ENCODE measurements at places on chromosomes 4 and X.

DNA sequence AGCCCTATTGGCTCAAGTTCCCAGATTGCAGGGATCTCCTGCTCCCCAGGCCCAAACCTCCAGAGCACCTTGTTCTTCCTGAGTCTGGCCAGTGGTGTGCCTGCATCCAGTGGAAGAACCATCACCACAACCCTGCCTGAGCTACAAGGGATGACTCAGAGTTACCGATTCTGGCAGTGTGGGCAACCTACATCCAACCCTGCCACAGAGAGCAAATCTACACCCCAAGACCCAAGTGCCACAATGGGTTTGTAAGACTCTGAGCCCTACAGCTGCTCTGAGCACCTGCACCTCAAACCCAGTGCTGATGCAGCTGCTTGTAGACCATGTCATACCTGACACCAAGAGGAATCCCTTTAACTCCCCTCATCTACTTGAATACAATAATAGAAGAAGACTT, 110.0 kb downstream of the SOWAHB start:
- no peak for DNase-seq

- DNase-seq: no peak
Measured at GRCh38 chr4:16942491-16942890, 44.0 kb upstream of the LDB2 start.

DNA sequence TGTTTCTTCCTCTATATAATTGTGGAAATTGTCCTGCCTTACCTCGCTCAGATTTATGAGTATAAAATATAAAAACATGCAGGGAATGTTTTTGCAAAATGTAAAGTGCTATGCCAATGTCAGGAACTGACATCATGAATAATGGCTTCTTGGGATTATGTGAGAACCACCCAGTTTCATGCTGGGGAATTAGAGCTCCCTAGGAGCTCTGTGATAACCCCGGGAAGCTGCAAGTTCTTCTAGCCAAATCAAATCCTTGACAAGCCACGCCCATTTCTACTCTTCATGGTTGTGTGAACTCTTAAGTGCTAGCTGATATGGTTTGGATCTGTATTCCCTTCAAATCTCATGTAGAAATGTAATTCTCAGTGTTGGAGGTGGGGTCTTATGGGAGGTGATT, 85.9 kb upstream of the PAK3 start:
- no peak for DNase-seq

GRCh38 chr4:100042235-100042634, 92.2 kb upstream of the H2AZ1 start:
- DNase-seq: no peak

- DNase-seq: no peak
Measured at GRCh38 chr4:142595222-142595871, 250.8 kb downstream of the INPP4B start.

DNA sequence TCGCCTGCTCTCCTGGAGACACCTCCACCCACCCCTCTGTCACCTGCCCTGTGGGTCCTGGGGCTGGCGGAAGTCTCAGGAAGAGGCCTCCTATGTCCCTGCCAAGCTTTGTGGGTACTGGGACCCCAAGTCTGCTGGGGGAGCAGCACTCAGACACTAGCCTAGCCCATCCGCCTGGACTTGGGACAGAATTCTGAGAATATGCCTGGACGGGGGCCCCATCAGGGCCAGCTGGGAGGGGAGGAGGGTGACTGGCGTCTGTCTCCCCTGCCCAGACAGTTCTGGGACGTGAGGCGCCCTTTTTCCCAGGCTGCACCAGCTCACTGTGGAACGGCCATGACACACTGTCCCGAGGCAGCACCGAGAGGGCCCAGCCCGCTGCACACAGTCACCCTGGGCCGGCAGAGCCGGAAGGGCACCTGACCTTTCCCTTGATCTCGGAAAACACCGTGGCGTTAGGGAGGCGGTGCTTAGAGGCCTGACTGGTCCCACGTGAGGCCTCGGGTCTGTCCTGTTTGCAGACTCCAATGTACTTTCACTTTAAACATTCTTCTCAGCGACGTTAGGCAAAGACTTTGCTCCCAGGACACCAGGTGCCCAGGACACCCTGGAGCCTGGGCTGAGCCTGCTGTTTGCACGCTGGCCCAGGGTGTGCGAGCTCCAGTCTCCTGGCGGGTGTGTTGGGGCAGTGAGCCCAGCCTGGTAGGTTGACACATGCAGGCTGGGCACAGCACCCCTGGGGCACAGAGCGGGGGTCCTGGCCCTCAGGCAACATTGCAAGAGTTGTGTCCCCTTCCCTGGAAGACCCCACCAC, 700 bp downstream of the SLC26A1 start:
- DNase-seq: no peak

DNA sequence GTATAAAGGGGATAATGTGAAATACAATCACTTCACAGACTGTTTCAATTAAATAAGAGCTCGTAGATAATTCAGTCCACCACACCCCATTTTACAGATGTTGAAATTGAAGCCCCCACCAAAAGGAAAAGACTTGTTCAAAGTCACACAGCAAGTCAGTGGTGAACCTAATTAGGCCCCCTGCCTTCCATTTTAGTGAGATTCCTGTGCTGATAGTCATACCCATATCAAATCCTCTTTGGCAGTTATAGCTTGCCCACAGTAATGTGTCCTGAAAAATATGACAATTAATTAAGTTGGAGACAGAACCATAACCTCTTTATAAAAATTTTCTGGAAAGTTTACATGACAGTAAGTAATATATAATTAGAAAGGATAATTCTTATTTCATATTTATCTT, 58.0 kb downstream of the AR start:
- DNase-seq: no peak

GRCh38 chr4:76022031-76022430, 1.3 kb downstream of the CXCL10 start:
- DNase-seq: no peak

DNA sequence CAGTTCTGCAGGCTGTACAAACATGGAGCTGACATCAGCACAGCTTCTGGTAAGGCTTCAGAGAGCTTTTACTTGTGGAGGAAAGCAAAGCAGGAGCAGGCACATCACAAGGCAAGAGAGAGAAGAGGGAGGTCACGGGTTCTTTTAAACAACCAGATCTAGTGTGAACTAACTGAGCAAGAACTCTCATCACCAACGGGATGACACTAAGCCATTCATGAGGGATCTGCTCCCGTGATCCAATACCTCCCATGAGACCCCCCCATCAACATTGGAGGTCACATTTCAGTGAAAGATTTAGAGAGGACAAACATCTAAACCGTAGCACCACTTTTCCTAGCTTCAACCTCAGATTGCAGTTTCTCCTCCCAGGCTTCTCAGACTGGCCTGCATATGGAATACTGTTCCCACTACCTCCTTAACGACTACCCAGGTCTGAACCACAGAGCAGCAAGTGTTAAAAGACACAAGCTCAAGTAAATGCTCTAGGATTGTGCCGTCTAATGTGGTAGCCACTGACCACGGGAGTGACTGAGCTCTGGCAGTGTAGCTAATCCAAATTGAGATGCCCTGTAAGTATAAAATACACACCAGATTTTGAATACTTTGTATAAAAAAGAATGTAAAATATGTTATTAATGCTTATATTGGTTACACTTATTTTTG, 192.7 kb downstream of the PTTG2 start:
- no peak for DNase-seq

- DNase-seq: no peak
Measured at GRCh38 chr4:128796934-128797333, 12.6 kb upstream of the JADE1 start.

DNA sequence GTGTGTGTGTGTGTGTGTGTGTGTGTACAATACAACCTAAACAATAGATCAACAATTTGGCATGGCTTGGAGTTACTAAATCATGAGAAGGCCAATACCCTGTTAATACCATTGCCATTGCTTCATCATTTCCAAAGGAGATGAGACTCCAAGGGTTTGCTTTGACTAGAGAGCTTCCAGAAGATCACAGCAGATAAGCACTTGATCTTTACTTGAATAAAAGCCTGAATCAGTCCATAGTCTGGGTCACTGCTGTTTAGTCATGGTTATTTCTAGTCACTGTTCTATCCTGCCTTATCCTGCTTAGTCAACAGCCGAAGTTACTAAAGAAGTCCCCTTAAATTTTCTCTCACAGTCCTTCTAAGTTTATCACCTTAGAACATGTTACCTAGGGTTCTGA, 58.2 kb downstream of the RAB40AL start:
- DNase-seq: no peak

DNA sequence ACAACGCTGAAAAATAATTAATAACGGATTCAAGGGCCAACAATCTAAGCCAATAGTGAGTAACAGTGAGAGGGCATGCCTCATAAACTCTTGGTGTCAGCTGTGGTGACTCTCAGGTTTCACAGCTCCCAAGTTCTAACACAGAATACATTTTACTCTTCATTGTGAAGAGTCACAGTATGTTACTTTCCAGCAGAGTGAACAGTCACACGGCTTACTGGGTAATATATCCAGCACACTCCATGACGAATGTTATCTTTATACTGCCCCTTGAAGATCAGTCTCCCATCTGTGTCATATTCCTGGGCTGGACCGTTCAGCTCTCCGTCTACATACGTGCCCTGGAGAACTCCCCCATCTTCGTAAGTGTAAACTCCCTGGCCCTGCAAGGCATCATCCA, 23.1 kb downstream of the SETD7 start:
- no peak for DNase-seq

GRCh38 chr4:122845066-122845465, 18.4 kb downstream of the FGF2 start:
- no peak for DNase-seq

DNA sequence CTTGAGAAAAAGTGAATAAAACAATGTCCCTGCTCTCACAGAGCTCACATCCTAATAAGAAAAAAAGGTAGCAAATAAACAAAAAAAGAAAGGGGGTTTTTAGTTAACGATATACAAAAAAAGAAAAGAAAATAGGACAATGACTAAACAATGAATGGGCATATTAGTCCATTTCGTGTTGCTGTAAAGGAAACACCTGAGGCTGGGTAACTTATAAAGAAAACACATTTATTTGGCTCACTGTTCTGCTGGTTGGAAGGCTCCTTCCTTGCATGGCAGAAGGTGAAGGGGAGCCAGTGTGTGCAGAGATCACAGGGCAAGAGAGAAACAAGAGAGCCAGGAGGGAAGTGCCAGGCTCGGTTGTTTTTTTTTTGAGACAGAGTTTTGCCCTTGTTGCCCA, 4.7 kb upstream of the KLF3 start:
- no peak for DNase-seq

DNA sequence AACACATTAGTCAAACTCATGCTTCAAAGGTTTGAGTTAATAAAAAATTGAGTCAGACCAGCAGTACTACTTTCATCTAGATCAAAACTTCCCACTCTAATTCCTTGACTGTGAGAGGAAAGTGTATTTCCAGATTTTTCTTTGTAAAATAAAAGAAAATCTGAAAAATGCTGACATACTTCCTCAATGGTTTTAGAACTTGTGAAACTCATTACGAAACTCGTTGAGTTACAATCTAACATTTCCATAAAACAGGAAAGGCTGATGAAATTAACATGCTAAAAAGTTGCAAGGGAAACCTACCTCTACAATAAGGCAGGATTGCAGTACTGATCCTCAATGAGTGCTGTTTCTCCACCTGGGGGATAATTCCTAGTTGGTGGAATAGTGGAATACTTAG, 217.8 kb upstream of the HCCS start:
- DNase-seq: no peak

- no peak for DNase-seq
Measured at GRCh38 chr4:123528501-123529277, 132.1 kb downstream of the SPRY1 start.

- DNase-seq: no peak
Measured at GRCh38 chr4:142423861-142424260, 422.2 kb downstream of the INPP4B start.

GRCh38 chrX:68249401-68249831, 183.9 kb downstream of the OPHN1 start:
- no peak for DNase-seq

DNA sequence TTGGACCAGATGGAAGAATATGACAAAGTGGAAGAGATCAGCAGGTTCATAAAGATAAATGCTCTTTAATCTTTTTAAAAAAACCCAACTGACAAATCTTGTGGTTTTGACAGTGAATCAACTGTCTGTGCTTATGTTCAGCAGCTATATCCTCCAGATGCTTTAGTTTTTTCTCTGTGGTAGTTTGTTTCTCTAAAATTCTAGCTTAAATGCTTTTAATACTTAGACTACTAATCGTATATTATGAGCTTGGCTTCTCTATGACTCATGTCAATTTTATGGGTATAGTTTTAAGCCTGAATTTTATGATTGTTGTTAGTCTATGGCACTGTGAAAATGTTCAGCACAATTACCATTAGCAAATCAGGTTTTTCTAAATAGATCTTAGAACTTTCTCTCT, 12.9 kb downstream of the HHIP start:
- DNase-seq: no peak

DNA sequence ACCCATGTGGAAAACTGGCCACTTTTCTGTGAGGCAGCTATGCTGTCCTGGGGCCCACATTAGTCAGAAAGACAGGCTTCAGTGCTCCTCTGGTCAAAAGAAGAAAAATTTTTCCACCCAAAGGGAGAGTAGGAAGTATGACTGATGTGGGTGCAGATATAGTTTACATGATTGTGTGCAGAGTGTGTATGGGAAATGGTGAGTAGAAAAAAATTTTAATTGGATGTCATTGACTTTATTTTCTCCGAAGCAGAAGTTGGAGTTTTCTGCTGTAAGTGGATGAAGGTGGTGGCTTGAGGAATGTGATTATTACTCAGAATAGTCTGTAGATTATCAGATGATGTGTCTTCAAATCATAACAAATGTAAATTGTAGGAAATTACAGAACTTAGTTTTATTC, 241.5 kb upstream of the IGFBP7 start:
- no peak for DNase-seq

- no peak for DNase-seq
Measured at GRCh38 chr4:6206771-6207290, 6.5 kb upstream of the JAKMIP1 start.

- DNase-seq: no peak
Measured at GRCh38 chr4:172207886-172208285, 394.7 kb downstream of the GALNTL6 start.

DNA sequence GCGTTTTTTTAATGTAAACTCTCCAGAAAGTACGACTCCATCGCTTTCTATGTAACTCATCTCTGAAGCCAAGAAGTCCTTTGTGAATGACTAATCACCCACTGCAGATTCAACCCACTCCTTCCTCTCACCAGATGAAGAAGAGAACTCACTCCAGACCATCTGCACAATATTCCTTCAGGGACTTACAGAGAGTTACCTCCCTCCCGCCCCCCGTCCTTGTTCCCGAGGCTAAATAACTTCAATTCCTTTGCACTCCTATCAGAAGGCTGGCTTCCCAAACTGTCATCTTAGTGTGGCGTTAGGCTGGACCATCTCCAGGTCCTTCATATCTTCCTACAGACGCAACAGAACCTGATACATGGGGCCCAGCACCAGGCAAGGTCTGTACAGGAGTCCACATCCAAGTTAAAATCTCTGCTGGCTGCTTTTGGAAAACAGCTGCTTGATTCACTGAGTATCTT, 82.4 kb downstream of the AFAP1 start:
- no peak for DNase-seq

- DNase-seq: no peak
Measured at GRCh38 chr4:26000274-26000950, 86.4 kb downstream of the SMIM20 start.

DNA sequence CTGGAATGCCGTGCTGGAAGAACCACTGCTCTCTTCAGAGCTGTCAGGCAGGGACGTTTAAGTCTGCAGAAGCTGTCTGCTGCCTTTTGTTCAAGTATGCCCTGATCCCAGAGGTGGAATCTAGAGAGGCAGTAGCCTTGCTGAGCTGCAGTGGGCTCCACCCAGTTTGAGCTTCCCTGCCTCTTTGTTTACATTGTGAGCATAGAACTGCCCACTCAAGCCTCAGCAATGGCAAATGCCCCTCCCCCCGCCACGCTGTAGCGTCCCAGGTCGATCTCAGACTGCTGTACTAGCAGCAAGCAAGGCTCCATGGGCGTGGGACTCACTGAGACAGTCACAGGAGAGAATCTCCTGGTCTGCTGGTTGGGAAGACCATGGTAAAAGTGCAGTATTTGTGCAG, 34.8 kb upstream of the MUC7 start:
- no peak for DNase-seq

All from activated T-helper 9 cell treated with anti-CD3 and anti-CD28 coated beads, Interleukin-2, amount 50 U/mL, for 16 hours (primary cell).